ENCODE measurements at places on chromosomes 4 and X.

DNA sequence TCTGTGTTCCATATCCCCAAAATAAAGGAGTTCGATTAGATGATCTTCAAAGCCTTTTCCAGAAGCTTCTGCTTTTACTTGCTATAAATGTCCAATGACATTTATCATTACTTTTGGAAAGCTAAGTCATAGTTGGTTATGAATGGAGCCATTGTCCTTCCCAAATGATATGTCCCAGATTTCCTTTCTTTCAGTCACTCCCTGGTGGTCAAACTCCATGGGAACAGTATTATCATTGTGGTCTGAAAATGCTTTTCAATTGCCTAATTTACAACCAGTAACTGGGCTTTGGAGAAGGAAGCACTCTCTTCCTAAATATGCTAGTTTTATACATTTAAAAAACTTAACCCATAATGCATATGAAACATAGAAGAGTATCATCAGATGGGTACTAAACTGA lies 571.5 kb upstream of the AMOT start:
- DNase-seq: no peak

DNA sequence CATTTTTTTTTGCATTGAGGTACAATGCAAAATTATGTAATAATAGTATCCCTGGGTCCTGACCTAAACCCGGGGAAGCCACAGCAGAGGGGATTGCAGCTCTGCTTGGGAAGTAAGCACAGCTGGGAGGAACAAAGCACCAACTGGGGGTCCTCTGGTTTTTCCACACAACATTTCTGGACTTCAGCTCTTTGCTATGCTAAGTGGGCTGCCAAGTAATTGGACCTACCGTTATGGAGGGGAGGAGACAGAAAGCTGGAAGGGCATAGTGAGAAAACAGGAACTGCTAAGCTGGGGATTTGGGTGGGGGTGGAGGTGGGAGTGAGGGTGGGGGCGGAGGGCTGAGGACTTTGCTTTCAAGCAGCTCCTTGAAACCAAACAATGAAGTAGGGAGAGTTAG lies 183.3 kb downstream of the ZIC3 start:
- DNase-seq: no peak

GRCh38 chrX:103927030-103927429 lies 35.4 kb upstream of the TMSB15B start:
- no peak for DNase-seq

DNA sequence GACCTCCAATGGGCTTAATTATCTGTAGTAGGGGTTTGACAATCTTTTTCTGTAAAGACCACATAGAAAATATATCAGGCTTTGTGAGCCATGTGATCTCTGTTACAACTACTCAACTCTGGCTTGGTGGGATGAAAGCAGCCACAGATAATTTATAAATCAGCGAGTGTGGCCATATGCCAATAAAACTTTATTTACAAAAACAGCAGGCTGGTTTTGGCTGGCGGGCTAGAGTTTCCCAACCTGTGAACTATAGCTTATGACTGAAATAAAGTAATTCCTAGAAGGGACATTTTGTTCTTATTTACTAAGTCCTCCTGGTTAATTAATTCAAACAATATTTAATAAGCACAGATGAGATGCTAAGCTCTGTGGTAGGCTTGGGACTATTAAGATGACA lies 35.9 kb upstream of the AMELX start:
- DNase-seq: no peak

- DNase-seq: no peak
Observed at GRCh38 chr4:109877400-109877799, 29.5 kb downstream of the LRIT3 start.

DNA sequence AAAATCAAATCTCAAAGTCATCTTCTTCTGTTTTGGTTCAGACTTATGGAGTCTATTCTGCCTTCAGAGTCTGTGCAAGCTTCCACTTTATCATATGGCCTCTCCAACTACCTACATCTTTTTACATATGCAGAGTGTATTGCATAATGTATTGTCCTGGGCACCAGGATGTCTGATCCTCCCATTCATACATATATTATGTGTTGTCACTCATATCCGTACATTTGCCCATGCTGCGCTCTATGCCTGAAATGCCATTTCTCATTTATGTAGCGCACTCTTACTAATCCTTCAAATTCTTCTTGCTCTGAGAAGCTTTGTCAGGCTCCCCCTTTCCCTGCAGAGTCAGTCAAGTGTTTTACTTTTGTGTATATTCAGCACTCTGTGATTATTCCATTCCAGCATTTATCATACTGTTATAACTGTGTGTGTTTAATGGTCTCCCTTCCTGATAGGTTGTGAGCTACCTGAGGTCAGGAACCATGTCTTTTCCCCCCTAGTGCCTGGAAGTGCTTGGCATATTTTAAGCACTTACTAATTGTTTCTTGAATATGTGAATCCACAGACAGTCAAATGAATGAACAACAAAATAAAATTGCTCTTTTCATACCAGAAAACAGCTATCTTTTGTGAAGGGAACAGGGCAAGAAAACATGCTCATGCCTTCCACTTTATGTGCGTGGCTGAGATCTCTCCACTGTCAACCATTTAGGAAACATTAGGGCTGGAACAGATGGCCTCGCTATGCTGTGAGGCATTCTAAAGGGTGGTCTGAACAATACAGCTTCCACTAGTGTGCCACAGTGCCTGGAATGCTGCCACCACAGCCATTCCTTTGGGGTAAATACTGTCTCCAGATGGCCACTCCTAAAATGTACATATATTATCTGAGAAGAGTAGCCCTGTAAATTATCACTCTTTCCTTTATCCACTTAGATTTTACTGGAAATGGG lies 81.8 kb downstream of the GLUD2 start:
- DNase-seq: no peak

- no peak for DNase-seq
Observed at GRCh38 chr4:142452161-142452855, 393.8 kb downstream of the INPP4B start.

GRCh38 chrX:113330416-113330815 lies 489.8 kb upstream of the AMOT start:
- no peak for DNase-seq

- no peak for DNase-seq
Observed at GRCh38 chr4:113976741-113977525, 2.5 kb downstream of the ARSJ start.

DNA sequence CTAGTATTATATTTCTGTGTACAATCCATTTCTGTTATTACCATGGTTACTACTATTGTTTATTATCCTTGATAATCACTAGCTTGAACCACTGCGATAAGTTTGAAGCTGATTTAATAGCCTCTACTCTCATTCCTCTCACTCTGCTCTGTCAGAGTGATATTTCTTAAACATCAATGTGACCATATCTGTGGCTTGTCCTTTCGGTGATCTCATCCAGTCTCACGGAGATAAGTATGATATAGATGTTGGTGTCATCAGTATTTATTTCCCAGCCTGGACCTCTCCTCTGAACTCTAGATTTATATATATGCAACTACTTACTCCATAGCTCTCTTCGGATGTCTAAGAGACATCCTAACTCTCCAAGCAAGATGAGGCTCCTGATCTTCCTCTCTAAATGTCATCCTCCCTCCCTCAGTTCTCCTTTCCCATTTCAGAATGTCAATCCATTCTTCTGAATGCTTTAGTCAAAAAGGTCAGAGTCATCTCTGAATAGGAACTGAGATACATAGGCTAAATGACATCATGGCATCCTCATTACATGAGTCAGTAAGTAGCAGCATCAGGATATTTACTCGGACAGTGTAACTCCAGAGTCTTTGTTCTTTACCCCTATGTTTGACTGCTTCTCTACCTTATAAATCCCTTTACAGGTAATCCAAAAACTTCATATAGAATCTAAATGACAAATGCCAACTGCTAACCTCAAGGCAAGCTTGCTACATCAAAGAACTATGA lies 129.5 kb downstream of the PACRGL start:
- no peak for DNase-seq

- DNase-seq: peak; percentile 84
Observed at GRCh38 chr4:177441061-177441802, 1.0 kb downstream of the AGA start.

GRCh38 chr4:8364848-8365350 lies 75.6 kb downstream of the ACOX3 start:
- DNase-seq: no peak

DNA sequence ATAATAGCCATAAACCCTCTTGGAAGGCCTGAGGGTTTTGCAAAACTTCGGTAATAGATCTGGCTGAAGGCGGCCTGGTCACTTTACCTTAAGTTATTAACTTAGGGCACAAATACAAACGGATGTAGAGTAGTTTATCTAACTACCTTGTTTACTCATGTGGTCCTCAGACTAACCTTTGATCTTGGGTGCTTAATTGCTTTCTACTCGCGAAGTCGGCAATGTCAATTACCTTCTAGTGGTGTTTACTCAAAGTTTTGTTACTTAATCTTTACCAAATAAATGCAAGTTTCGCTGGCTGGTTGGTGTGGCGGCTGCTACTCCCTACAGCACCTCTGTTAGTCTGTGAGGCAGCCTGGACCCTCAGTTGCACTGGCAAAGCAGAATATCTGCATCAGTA lies 8.9 kb upstream of the ZNF141 start:
- no peak for DNase-seq

- no peak for DNase-seq
Observed at GRCh38 chrX:68086709-68087108, 346.6 kb downstream of the OPHN1 start.

DNA sequence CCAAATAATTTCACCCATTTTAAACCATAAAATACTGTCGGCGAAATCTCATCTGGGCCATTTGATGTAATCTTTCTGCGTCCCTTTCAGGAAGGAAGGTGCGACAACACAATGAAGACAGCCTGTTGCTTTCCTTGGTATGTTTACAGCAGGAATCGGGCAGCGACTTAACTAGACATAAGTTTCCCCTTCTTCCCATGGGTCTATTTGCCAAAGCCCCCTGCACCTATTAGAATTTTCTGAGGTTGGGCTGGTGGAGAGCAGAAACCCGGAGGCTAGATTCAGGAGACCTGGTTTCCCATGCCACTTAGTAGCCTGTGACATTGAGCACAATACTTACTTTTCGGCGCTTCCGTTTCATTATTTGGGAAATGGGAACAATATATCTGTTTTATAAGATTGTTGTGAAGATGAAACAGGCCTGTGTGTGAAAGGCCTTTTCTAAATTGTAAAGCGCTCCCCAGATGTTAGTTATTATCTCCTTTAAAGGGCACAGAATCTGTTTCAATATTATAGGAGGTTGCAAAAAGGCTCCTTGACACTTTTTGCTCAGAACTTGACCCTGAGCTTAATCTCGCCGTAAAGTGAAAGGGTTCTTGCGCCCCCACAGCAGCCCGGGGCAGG lies 552 bp upstream of the AFF1 start:
- DNase-seq: no peak

DNA sequence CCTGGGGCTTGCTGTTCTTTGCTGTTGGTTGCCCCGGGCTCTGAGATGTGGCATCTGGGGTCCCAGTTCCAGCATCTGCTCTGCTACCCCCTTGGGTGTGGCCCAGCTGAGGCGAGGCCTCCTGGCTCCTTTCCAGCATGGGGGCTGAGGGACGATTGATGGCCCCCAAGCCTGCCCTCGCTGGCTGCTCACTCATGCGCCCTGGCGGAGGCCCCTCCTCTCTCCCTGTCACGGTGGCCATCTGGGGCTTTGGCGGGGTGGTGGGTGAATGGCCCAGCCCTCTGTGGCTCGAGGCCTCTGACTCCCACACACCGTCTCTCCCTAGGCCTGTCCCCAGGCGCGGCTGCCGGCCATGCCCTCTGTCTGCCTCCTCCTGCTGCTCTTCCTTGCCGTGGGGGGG lies 1.8 kb downstream of the PLXNA3 start:
- no peak for DNase-seq

- no peak for DNase-seq
Observed at GRCh38 chrX:370963-371745, 15.6 kb downstream of the PPP2R3B start.

DNA sequence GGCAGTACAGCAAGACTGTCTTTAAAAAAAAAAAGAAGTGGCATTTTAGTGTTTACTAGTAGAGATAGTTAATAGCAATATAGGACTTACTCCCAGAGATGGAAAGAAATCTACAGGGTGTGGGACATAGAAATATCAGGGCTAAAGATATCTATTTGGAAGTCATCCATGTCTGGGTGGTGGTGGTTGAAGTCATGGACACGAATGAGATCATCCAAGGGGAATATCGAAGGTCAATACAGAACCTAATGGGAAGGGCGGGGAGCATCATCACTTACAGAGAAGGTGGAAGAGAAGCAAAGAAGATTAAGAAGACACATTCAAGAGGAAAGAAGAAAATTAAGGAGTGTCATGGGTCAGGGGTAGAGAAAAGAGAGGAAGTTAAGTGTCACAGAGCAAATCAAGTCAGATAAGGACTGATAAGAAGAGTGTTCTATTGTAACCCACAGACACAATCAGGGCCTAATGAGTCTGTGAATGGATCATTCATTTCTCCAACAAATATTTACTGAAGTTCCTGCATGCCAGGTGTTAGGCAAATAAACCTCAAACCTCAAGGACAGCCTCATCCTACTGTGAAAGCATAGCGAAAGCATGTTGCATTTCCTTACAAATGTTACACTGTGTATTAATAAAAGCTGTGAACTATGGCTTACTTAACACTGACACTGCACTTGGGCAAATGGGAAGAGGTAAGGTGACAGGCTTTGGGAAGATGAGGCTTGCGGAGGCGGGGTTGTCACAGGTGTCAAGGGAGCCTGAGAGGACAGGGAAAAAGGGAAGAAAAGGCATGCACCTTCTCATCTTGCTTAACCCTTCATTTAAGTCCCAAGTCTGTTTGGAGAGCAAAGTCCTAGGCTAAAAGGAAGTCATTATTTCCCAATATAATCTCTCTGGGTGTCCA lies 65.3 kb downstream of the ELOVL6 start:
- no peak for DNase-seq

GRCh38 chr4:81769244-81769643 lies 297.5 kb upstream of the RASGEF1B start:
- no peak for DNase-seq

- DNase-seq: no peak
Observed at GRCh38 chr4:19304028-19304427, 947.7 kb upstream of the SLIT2 start.

DNA sequence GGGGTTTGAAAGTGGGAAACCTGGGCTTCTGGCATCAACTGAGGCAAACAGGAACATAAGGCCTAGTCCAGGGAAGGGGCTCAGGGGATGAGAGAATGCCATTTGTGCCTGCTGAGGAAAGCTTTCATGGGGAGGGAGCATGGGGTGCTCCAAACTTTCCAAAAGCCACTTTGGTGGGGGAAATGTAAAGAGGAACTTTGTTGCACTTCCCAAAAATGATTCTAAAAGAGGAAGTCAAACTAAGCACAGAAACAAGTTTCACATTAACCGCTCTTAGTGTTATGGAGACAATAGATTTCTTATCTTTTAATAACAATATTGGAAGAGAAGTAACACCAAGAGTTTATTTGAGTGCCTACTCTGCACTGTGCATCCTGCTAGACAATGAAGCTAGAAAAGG lies 32.3 kb downstream of the GAB3 start:
- peak; percentile 78 for DNase-seq

GRCh38 chrX:74343343-74344279 lies 39.6 kb downstream of the ZCCHC13 start:
- DNase-seq: peak; percentile 87

DNA sequence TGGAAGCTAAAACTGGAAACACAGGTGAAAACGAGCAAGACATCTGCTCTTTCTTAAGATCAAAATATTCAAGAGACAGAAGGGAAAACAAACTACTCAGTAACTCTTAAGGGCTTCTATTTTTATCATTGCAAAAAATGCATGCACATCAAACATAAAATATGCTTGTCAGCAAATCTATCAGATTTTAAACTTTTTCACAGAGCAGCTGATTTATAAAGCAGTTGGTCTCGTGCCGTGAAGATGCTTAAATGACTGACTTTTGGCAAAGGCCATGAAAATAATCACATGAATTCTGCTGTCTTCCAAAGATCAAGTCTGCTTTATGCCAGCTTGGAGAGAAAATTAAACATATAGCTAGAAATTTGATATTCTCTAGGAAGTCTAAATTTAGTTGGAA lies 482.1 kb upstream of the HS3ST1 start:
- DNase-seq: no peak
